ENCODE measurements at places on chromosomes 3 and 15.

DNA sequence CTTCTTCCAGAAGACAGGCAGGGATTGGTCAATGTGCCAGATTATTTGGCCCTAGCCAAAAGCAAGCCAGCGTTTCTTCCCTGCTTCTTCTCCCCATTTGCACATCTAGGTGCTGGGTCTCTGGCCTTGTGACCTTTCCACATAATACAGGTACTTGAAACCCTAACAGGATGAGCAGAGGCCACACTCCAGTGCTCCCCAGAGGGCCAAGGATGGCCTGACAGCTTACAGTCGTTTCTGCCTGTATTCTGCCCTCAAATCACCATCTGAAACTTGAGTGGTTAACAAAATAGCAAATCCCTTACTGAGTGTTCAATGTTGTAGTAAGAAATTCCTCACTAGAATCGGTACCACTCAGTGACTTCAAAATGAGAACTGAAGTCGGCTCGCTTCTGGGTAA lies 29.1 kb downstream of the MKRN2 start:
- no peaks in the 10 kb centered on the region for H3K27me3 ChIP-seq
- H3K4me3 ChIP-seq = no peak overlapping the region

DNA sequence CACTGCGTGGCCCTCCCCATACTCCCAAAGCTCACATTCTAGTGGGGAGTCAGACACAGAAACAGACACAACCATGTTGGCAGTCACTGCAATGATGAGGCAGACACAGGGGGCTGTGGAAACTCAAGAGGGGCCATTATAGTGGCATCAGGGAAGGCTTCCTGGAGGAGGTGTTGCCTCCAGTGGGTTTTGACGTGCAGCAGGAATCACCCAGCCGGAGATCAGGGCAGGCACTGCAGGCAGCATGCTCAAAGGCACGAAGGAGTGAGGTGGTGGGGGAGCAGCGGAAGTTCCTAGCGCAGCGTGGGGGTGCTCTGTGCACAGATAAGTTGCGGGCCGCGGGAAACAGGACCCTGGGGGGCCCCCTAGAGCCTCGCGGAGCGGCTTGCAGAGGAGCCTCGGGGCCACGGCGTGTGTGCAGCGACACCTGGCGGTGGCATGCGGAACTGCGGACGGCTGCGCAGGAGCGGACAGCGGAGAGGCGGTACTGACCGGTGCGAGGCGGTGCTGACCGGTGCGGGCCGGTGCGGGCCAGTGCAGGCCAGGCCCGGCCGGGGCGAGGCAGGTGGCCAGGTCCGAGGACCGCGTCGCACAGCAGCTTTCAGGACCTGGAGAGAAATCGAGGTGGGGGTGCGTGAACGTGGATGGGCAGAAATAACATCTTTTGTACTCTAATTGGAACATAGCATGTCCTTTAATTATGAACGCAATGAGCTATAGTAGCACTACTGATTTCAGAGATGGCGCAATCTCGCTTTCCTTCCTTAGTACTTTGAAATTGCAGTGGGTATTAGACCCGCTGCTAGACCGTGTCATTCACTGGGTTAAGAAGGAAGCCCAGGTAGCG lies 101.5 kb downstream of the FBLN2 start:
- no peak overlapping the region for H3K27ac ChIP-seq
- H3K4me3 ChIP-seq = no peak overlapping the region
- peaks cover 3% of the 10 kb centered on the region for H3K27me3 ChIP-seq

DNA sequence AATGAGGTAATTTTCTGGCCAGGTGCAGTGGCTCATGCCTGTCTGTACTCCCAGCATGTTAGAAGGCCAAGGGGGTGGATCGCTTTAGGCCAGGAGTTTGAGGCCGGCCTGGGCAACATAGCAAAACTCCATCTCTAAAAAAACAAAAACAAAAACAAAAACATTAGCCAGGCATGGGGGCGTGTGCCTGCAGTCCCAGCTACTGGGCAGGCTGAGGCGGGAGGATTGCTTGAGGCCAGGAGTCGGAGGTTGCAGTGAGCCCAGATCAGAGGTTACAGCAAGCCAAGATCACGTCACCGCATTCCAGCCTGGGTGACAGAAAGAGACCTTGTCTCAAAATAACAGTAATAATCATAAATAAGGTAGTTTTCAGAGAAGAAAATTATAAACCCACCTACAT lies 55.7 kb downstream of the LDHAL6B start:
- no peaks in the 10 kb centered on the region for H3K27me3 ChIP-seq
- H3K36me3 ChIP-seq = no peaks in the 10 kb centered on the region
- H3K4me1 ChIP-seq = no peaks in the 10 kb centered on the region
- DNase-seq = no peak
- H3K4me3 ChIP-seq = no peak overlapping the region

GRCh38 chr3:28328188-28329151 lies 20.1 kb upstream of the ZCWPW2 start:
- H3K4me3 ChIP-seq = no peak overlapping the region
- no peaks in the 10 kb centered on the region for H3K4me1 ChIP-seq
- H3K27ac ChIP-seq = no peak overlapping the region
- no peak for DNase-seq
- no peaks in the 10 kb centered on the region for H3K27me3 ChIP-seq

Measured in GM12878 (cell line).